ENCODE measurements at places on chromosomes 2 and 18. TPM values are rescaled to one million over a fixed set of nuclear protein-coding genes. Genes with fewer than 3 reads are reported as not detected.

The PRKD3 gene
- total RNA-seq, result 15.9 TPM

DNA sequence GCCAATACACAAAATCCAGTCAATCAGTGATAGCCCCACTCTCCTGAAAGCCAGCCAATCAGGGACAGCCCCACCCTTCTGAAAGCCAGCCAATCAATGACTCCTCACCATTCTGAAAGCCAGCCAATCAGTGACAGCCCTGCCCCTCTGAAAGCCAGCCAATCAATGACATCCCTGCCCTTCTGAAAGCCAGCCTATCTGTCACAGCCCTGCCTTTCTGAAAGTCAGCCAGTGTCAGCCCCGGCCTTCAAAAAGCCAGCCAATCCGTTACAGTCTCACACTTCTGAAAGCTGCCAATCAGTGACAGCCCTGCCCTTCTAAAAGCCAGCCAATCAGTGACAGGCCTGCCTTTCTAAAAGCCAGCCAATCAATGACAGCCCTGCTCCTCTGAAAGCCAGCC is 95.9 kb upstream of the HDAC4 start:
- no peak for DNase-seq

- peak; percentile 45 for DNase-seq
Measured at GRCh38 chr2:232292395-232293154, 86.0 kb upstream of the ALPP start.

GRCh38 chr2:17426743-17427142 is 91.5 kb downstream of the RAD51AP2 start:
- DNase-seq, result no peak

GRCh38 chr2:96116879-96117533 is 635 bp upstream of the ADRA2B start:
- DNase-seq, result peak; percentile 51

DNA sequence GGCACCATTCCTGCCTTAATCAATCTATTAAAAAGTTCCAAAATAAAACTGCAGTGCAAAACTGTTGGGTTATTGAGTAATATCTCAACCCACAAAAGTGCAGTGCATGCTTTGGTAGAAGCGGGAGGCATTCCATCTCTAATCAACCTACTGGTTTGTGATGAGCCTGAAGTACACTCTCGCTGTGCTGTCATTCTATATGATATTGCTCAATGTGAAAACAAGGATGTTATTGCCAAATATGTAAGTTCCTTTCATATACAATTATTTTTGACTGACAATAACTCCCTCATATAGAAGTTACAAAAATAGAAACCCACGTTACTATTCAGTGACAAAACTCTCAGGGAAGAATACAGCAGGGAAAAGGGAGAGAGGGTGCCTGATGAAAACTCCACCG is 43.0 kb downstream of the OSGEPL1 start:
- no peak for DNase-seq

GRCh38 chr2:69157441-69157840 is 144.5 kb downstream of the ANTXR1 start:
- no peak for DNase-seq

Data from left cardiac atrium (tissue), 4 donors.